ENCODE measurements at places on chromosomes 13 and 19. TPM values are rescaled to one million over a fixed set of nuclear protein-coding genes. Genes with fewer than 3 reads are reported as not detected.
A peak's percentile ranks its signal among the peaks of the same experiment; 100 is the strongest.

KLHL1 gene
- not detected for total RNA-seq

DLEU7 gene
- not detected for total RNA-seq

SGCG gene
- total RNA-seq: not detected

NR2F6 gene
- 7.9 TPM for total RNA-seq

CACNG8 gene
- total RNA-seq: not detected

AZU1 gene
- not detected for total RNA-seq

GRIN3B gene
- total RNA-seq: not detected

ANGPTL4 gene
- 7.4 TPM for total RNA-seq

LILRA1 gene
- total RNA-seq: not detected

FLT3LG gene
- 38.6 TPM for total RNA-seq

EDDM13 gene
- 0.30 TPM for total RNA-seq

DNA sequence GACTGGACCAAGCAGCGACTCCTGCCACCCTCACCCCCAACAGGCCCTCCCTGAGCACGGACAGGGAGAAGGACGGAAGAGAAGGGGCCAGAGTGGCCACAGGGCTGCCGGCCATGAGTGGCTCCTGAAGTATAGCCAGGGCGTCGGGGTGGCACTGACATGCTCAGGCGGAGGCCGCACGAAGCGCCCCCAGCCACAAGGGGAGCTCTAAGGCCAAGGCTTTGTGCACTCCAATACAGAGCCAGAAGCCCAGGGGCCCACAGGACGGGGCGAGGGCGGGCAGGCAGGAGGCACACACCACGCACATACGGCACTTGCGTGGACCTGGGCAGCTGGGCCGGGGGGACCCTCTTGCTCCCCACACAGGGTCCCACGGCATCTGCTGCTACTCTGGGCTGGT is 52.0 kb downstream of the KLF2 start:
- DNase-seq: peak; percentile 65

GRCh38 chr19:570937-571565 is 1.3 kb upstream of the BSG start:
- peak; percentile 74 for DNase-seq

GRCh38 chr19:13506471-13506820 is at the start of gene CACNA1A:
Gene CACNA1A (minus strand): TSS chr19:13506479. CDS start chr19:13506224, 255 bp downstream.
- DNase-seq: no peak

- DNase-seq: no peak
Observed at GRCh38 chr19:10896851-10897526, 25.6 kb downstream of the CARM1 start.

GRCh38 chr19:33872445-33873320 is 76.0 kb downstream of the KCTD15 start:
- no peak for DNase-seq

GRCh38 chr19:4586691-4587090 is 27.2 kb upstream of the SEMA6B start:
- no peak for DNase-seq

DNA sequence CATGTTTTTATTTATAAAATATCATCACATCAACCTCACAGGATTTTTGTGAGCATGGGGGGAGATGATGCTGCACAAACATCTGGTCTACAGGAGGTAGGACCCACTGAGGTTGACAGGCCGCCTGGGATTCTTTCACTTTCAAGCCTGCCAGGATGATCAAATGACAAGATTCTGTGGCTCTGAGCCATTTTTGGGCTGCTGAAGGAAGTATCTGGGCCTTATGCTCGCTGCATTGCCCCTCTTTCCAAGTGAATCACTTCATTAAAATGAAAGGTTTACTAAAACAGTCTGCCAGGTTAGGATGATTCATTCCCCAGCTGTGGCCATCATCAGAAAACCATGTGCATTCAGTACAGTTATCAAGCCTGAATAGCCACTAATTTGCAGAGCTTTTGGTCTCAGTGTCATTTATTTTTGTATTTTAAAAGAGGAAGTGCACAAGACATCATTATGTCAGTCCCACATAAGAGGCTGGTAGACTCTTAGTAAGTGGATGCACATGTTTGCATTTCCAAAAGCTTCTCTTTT is 34.4 kb downstream of the STARD13 start:
- DNase-seq: peak; percentile 8

DNA sequence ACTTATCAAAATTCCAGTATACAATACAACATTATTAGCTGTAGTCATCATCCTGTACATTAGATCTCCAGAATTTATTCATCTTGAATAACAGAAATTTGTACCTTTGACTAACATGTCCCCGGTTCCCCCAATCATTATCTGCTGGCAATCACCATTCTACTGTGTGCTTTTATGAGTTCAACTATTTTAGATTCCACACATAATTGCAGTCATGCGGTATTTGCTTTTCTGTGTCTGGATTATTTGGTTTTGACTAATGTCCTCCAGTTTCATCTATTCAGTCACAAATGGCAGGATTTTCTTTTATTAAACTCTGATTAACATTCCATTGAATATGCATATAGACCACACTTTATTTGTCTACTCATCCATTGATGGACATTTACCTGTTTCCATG is 530.7 kb upstream of the SLITRK1 start:
- no peak for DNase-seq

- no peak for DNase-seq
Observed at GRCh38 chr13:59374691-59375090, 789.0 kb downstream of the DIAPH3 start.

DNA sequence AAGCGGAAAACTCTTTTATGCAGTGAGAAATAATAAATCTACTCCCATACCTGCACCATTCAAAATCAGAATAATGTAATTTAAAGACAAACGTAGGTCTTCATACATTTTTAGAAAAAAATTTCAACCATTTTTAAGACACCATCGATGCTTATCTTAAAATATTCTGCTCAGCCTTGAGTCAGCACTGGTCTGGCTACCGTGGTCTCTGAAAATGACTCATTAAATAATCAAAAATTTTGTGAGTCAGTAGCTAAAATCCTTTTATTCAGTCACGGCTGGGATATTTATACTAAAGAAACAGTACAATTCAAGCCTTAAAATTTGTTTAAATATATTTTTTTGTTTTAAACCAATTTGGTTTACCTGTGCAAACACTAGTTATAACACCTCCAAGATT is 2862.8 kb upstream of the PCDH20 start:
- DNase-seq: no peak

DNA sequence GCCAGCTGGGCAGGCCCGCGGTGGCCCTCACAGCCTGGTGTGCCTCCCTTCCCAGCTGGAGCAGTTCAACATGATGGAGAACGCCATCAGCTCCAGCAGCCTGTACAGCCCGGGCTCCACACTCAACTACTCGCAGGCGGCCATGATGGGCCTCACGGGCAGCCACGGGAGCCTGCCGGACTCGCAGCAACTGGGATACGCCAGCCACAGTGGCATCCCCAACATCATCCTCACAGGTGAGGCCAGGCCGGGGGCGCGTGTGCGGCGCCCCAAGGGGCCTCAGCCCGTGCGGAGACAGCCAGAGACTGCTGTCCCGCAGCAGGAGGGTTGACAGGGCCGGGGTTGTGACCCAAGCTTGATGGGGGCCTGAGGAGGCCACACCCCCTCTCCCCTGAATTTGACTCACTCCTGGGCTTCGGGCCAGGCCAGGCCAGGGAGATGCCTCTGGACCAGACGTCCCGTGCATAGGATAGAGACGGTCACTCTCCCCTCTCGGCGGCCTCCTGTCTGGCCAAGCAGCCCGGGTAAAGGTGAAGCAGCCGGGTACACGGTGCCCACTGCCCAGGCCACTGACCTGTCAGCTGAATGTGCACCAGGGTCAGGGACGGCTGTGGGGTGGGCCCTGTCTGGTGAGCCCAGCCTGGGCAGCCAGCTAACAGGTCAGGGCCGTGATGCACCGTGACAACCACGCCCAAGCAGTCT is 15.4 kb downstream of the COMP start:
- no peak for DNase-seq

DNA sequence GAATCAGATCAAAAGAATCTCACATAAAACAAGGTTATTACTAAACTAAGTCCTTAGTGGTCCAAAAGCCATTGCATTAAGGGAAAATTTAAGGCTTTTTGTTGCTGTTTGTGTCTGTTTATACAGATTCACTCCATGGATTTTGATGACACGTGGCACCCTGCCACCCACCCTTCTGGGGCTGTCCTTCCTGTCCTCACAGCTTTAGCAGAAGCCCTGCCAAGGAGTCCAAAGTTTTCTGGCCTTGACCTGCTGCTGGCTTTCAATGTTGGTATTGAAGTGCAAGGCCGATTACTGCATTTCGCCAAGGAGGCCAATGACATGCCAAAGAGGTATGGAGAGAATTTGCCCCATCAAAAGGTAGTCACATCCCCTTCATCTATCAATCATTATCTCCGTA is 6.9 kb downstream of the ACOD1 start:
- no peak for DNase-seq

GRCh38 chr13:76711550-76712182 is 174.5 kb downstream of the KCTD12 start:
- DNase-seq: no peak

- no peak for DNase-seq
Observed at GRCh38 chr19:3029065-3029923, at the start of gene TLE2. Gene TLE2 (minus strand): TSS chr19:3029280. CDS start chr19:3028904, 376 bp downstream.

DNA sequence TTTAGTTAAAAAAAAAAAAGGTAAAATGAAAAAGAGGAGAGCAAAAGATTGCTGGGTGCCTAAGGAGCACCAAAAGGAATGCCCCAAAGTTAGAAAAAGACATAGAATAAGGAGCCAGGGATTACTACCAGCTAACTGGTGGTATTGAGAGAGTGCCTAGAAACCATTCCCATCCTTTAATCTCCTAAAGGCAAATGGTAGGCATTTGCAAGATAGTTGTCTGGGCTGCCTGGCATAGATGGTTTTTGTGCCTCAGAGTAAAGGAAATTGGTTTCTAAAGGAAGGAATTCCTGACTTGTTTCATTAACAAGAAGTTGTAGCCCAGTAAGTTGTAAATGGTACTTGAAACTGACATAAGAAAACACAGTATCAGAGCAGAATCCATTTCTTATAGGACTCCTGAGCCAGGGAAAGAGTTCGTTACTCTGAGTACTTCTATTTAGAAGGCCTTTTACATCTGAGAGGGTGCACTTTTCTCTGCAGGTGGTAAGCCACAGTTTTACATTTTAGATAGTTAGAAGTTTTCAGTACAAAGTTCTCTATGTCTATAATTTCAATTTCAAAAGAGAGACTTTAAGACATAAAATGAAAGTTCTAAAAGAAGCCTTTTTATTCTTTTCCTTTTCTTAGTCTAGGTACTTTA is 92.6 kb downstream of the OLFM4 start:
- DNase-seq: no peak

Measured in activated CD4-positive, alpha-beta T cell treated with anti-CD3 and anti-CD28 coated beads for 36 hours (primary cell).